ENCODE measurements at places on chromosomes 6 and 20.

DNA sequence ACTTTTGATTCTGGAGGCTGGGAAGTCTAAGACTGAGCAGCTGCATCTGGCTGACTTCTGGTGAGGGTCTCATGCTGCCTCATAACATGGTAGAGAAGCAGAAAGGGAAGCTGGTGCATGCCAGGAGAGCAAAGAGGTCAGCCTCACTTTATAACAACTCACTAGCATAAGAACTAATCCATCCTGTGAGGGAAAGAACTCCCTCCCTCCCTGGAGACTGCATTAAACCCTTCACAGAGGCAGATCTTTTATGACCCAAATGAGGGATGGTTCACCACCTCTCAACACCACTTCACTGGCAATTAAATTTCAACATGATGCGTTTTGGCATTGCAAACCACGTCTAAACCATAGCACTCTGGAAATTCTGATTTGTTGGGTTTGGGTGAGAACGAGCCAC lies 33.9 kb downstream of the STXBP5 start:
- DNase-seq, result no peak

GRCh38 chr20:63884506-63885263 lies 10.2 kb upstream of the DNAJC5 start:
- no peak for DNase-seq

DNA sequence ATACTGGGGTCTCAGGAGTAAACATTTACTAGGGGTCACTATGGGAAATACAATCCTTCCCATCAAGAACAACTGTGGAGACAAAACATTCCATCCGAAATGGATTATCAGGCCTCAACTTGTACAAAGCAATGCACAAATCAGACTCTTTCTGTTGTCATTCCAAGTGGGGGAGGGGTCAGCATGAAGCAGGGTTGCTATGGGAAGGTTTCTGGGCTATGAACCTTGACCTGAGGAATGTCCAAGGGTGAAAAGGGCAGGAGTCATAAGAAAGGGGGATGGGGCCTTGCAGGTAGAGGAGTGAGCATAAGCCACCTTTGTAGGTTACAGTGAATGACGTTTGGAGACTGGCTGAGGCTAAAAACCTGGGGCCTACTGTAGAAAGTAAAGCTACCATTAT lies 3.1 kb downstream of the METTL24 start:
- DNase-seq, result no peak

DNA sequence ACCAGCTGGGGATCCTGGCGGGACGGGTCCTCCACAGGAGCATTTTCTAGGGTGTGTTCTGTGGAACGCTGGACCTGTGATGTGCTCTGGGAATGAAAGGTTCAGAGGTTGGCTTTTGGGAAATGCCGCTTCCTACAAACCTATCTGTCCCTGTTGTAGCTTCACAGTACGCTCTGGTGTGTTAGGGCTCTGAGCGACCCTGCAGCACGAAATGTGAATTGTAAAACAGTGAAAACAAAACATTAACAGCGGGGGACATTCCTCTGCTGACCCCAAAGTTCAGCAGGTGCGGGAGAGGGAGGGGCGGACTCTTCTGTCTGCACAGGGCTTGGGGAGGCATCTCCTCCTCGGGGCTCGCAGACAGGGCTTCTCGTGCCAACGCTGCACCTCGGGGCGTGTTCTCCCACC lies 155.9 kb downstream of the NRN1 start:
- no peak for DNase-seq

DNA sequence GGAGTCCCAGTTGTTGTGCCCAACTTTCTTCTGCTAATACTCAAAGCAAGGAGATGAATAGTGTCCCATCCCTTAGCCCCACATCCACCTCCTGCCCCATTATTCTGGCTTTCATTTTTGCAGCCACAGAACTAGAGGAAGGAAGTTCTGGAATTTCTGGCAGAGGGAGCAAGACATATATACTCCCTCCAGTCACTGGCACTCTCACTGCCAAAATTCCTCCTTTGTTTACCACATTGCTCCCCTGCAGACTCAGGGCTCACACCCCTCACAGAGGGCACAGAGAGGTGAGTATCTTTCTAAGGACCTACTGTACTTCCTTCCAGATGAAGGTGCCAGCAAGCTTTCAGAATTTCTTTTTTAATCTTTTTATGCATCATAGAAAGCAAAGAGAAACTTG lies 168.0 kb upstream of the ID4 start:
- DNase-seq, result no peak
